ENCODE measurements at places on chromosomes 5 and 9.

DNA sequence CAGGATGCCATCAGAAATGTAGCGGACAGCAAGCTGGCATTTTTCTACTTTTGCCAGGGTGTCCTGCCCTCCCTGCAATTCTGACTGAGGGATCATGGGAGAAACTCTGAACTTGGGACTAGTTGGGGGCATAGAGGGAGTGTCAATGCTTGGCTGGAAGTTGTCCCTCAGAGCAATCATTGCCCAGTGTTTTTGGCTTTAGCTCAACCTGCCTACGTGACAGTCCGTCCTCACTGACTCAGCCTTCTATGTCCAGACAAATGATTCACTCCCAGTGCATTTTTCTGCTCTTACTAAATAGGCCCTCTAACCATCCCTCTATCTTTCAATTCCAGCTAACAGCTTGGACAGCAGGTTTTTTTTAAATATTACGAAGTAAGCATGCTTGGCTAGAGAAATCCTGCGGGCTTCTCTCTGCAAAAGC is 627.4 kb downstream of the TLR4 start:
- DNase-seq, result no peak

DNA sequence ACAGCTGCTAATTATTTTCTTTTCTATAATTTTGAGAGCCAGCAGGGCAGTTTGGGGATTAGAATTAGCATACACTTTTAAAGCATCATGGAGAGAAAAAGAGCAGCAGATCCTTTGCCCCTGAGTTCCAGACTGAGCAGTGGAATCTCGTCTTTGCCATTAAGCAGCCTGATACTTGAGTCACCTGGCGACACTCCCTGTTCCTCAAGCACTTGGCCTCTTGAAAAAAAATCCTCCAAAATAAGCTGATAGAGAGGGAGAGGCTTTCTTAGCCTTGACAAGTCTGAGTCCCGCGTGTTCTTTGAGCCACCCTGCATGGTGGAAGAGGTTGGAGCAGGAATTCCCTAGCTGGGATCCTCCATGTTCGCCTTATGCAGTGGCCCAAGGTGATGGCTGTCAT is 398.3 kb downstream of the IRX2 start:
- DNase-seq, result no peak

DNA sequence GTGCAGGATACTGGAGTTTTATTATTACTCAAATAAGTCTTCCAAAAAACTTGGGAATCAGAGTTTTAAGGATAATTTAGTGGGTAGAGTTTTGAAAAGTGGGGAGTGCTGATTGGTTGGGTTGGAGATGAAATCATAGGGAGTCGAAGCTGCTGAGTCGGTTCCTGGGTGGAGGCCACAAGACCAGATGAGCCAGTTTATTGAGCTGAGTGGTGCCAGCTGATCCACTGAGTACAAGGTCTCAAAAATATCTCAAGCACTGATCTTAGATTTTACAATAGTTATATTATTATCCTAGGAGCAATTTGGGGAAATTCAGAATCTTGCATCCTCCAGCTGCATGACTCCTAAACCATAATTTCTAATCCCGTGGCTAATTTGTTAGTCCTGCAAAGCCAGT is 804.9 kb upstream of the SEMA6A start:
- no peak for DNase-seq

GRCh38 chr5:163758283-163758711 is 252.9 kb downstream of the MAT2B start:
- DNase-seq, result no peak

- peak; percentile 1 for DNase-seq
These were observed 1111.8 kb downstream of the TAF11L14 start for GRCh38 chr5:18745988-18746615.

DNA sequence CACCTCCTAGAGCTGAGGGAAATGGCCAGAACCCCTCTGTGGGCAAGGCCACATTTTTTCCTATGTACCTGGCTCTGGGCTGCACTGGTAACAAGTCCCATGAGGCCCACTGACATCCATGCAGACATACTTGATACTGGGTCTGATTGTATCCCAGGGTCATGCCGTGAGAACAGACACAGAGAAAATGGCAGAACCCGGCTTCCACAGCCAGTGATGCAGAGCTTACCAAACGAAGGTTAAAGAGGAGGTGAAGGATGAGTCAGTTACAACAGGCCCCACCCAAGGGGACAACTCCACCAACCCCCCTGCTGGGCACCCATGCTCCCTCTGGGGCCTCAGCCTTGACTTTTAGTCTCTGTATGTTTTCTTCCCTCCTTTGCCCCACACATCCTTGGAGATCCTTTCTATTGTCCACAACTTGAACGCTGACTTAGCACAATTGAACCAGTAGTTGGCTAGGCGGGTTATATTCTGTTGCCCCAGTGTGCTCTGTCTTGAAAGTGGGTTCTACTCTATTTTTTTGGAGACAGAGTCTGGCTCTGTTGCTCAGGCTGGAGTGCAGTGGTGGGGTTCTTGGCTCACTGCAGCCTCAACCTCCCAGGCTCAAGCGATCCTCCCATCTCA is 93.5 kb downstream of the DAP start:
- DNase-seq, result no peak

DNA sequence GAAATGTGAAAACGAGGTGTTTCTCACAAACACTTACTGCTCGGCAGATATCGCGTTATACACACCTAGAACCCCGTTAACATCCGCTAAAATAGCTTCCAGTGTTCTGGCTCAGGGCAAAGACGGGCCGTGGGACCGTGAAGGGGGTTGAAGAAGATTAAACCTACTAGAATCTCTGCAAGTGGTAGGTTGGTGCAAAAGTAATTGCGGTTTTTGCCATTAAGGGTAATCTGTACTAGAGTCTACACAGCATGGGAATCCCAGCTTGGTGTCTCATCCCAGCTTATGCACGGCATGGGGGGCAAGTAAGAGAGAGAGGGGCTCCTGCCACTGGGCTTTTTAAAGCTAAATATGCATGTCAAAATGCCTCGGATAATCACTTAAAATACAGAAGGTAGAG is 43.9 kb downstream of the HRH2 start:
- DNase-seq, result no peak
